Suppressor macrophage treated with lipopolysaccharide for 1 hour (primary cell): ENCODE measurements at places on chromosomes 3 and 15.

GRCh38 chr3:72145506-72146380 is 360.8 kb upstream of the PROK2 start:
- DNase-seq = no peak

- no peak for DNase-seq
Measured at GRCh38 chr3:159941038-159942000, 47.3 kb upstream of the IL12A start.

GRCh38 chr3:107992976-107993684 is 97.7 kb downstream of the CD47 start:
- DNase-seq = peak; percentile 96

DNA sequence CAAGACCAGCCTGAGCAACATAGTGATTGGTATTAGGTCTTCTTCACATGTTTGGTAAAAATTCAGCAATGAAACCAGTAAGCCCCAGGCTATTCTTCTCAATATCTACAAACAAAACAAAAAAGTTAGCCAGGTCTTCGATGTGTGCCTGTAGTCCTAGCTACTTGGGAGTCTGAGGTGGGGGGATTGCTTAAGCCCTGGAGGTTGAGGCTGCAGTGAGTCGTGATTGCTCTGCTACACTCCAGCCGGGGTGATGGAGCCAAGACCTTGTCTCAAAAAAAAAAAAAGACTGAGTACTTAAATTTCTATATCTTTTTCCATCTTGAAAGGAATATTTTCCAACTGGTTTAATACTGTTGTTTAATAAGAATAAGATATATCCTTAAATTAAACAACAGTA is 106.8 kb downstream of the MBNL1 start:
- no peak for DNase-seq
